ENCODE measurements at places on chromosomes 16 and 17.

DNA sequence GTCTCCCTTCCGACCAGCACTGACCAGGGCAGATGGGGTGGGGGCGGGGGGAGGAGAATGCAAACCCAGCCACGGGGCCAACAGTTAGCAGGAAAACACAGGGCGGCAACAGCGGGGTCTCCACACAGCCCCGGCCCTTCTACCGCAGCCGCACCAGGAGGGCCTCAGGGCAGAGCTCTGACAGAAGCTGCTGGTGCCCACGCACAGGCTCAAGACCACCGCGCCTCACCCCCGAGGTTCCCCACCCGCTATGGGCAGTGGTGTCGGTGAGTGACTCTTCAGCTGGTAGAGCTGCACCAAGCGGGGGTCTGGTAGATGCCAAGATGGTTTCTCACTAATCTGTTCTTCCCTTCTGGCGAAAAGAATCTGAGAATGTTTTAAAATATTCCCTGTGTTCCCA, 16.1 kb downstream of the HAGH start:
- DNase-seq: no peak

- no peak for DNase-seq
Measured at GRCh38 chr16:78838276-78838675, 738.8 kb downstream of the WWOX start.

DNA sequence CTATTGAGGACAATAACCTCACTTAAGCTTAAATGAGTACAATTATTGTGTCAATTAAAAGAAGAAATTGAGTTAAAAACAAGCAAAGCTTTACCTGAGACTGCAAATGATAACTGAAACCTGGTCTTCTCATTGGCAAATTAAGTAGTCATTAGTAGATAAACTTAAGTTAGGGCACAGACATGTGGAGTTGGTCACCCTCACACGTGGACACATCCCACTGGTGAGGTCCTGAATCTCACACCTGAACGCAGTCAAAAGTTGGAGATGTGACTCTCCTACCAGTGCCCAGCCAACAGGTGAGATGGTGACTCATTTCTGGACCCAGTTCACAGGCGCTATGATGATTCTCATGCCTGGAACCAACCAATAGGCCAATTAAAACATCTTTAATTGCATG, 311.6 kb downstream of the FOXL1 start:
- DNase-seq: no peak

- no peak for DNase-seq
Measured at GRCh38 chr17:50256826-50257618, 17.2 kb upstream of the TMEM92 start.

- DNase-seq: no peak
Measured at GRCh38 chr17:38796451-38797157, 2.8 kb downstream of the PIP4K2B start.

DNA sequence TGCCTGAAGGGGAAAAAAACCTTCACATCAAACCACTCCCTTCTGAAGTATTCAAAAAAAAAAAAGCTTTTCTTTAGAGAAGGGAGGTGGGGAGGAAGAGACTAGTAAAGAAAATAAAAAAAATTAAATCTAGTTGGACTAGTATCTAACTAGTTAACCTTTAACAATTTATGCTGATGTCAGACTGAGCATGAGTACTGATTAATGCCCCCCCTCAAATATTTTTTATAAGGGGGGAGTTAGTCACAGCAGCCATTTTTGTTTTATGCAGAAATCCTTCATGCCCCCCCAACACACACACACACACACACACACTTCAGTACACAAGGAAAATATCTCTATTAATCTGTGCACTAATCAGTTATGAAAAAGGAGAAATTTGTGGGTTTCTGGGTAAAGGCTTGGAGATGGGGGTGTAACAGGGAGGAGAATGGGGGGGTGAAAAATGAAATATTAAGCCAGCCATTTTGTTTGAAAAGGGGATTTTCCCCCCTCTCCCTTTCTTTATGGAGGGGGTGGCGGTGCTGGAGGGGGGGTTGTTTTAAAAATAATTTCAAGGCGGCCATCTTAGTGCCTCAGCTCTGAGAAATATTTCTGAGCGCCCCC, 4.7 kb upstream of the CHD3 start:
- DNase-seq: no peak

Data from activated CD4-positive, alpha-beta T cell treated with anti-CD3 and anti-CD28 coated beads for 1 hour (primary cell).